ENCODE measurements at places on chromosomes 12 and 14. TPM values are rescaled to one million over a fixed set of nuclear protein-coding genes. Genes with fewer than 3 reads are reported as not detected.

DNA sequence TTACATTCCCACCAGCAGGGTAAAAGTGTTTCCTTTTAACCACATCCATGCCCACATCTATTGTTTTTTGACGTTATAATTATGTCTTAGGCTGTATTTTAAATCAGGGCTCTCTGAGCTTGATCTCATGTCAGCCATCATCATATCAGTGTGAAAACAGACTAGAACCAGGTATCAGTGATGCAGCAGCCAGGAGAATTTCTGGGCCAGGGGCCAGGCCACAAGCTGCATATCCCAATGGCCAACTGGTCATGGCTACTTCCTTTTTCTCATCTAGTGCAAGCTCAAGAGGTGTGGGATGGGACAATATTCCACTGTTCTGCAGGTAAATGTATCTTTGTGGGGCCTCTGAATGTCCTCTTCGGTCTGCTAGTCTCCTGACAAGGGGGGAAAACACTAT, 125.1 kb downstream of the CRADD start:
- no peak overlapping the region for H3K27ac ChIP-seq
- H3K4me1 ChIP-seq: peaks cover 3% of the 10 kb centered on the region
- no peak for DNase-seq

DNA sequence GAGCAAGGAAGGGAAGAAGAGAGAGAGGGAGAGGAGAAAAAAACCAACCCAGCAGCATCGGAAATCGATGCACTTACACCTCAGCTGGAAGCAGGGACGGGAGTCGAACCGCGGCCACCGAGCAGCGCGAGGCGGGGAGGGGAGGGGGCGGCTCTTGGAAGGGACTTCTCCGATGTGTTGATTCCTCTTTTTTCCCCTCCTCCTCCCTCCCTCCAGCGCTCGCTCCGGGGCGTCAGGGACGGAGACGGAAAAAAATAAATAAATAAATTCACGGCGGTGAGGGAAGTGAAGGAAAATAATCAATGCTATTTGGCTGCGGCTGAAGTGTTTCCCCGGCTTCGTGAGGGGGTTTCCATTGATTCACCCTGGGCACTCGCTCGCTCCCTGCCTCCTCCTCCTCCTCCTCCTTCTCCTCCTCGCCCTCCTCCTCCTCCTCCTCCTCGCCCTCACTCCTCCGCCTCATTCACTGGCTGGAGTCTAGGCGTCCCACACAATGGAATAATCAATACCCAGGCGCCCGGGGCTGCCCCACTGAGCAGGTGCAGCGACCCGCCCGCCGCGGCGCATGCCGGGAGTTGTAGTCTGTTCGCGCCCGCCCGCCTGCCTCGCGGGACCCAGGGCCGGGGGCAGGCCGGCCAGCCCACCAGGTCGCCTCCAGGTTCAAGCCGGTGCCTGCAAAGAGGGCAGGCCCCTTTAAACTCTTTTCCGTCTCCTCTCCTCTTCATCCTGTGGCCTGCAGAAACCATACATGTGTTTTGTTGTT, at the start of gene ZFHX2:
TSS of gene ZFHX2 (minus strand) at position 500 of the 763 bp plus-strand sequence. CDS start 16,440 bp downstream, outside the sequence.
- peaks cover 3% of the 10 kb centered on the region for H3K36me3 ChIP-seq
- no peaks in the 10 kb centered on the region for H3K27me3 ChIP-seq
- peak; percentile 75 for DNase-seq
- H3K4me1 ChIP-seq: peaks cover 43% of the 10 kb centered on the region
- peak within 1 kb of the TSS; percentile 78 for H3K27ac ChIP-seq
- peak within 1 kb of the TSS; percentile 81 for H3K4me3 ChIP-seq

DNA sequence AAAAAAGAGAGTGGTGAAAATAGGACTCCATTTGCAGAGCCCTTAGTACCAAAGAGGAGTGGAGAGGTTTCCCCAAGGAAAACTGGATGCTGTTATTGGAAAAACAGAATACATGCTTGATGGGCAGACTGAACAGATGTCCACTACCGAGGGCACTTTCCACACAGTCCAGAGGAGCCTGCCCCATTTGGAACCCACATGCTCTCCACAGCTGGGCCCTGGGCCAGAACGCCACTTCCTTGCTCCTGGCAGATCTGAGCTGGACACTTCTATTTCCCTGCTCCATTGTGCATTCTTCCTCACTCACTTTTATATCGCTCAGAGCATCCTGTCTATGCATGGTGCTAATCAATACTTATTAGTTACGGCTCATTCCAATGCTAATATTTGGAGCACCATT, 249.9 kb downstream of the SLC15A4 start:
- DNase-seq: no peak
- no peaks in the 10 kb centered on the region for H3K36me3 ChIP-seq
- H3K4me1 ChIP-seq: peaks cover 5% of the 10 kb centered on the region
- no peak overlapping the region for H3K27ac ChIP-seq
- H3K27me3 ChIP-seq: no peaks in the 10 kb centered on the region

DNA sequence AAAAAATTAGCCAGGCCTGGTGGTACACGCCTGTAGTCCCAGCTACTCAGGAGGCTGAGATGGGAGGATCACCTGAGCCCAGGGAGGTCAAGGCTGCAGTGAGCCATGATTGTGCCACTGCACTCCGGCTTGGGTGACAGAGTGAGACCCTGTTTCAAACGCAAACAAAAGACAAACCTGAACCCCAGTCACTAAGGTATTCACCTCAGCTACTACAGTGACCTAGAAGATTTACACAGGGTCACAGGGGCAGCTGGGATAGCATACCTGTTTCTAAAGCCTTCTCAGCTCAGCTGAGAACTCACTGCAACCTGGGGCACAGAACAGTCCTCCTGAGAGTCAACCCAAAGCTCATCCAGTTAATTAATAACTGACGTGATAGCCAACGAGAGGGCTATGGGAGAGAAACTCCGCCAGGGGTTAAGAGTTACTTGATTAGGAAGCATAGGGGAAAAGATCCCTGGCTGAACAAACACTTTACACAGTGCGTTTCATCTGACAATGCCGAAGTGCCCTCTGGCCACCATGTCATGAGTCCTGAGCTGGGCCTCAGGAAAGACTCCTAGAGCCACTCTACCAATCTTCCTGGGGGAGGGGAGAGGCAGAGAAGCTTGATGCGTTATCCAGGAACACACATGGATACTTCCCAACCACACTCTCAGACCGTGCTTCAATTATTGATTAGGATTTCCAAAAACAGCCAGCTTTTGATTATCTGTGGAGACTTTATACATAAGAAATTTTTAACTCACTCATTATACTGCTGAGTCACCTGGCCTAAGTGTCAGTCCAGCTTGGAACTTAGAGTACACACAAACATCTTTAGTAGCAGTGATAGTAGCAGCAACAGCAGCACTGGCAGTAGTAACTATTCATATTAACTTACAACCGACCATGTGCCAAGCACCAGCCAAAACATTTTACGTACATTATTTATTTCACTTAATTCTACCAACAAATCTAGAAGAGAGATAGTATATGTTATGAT, 48.2 kb downstream of the FOXN3 start:
- no peaks in the 10 kb centered on the region for H3K27me3 ChIP-seq
- no peaks in the 10 kb centered on the region for H3K36me3 ChIP-seq
- H3K4me1 ChIP-seq: peaks cover 33% of the 10 kb centered on the region
- DNase-seq: no peak
- H3K4me3 ChIP-seq: no peak overlapping the region

Gene HCAR2
- 1.1 TPM for total RNA-seq
